Stimulated activated CD8-positive, alpha-beta memory T cell treated with anti-CD3 and anti-CD28 coated beads, Interleukin-15, amount 100 ng/mL, for 4 hours (primary cell): ENCODE measurements at places on chromosomes 11 and 22.

DNA sequence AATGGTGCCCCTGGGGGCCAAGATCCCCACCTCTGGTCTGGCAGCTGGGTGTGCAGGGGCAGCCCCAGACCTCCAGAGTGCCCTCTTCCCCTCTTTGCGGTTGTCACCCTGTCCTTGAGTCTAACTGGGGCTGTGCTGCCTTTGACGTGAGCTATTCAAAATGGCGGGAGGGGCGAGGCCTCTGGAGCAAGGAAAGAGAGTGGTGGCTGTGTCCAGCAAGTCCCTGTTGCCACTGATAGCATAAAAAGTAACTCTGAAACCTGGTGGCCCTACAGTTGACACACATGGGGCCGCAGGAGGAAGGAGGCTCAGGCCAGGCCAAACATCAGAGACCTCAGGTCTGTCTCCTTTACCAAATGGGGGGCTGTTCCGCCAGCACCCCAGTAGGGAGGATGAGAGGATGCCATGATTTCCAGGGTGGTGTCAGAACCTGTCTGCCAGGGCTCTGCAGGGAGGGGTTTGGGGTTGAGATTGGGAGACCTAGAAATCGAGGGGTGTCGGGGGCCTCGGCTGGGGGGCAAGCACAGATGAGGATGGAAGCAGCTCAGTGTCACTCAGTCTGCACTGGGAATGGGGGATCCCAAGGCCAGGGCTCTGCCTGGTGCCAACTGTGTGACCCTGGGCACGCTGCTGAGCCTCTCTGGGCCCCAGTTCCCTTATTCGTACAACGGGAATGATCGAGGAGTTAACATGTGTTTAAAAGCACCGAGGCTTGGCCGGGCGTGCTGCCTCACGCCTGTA, 49.2 kb upstream of the KCNQ1OT1 start:
- DNase-seq: no peak

GRCh38 chr22:19177164-19178064, 1.1 kb downstream of the SLC25A1 start:
- DNase-seq: no peak

DNA sequence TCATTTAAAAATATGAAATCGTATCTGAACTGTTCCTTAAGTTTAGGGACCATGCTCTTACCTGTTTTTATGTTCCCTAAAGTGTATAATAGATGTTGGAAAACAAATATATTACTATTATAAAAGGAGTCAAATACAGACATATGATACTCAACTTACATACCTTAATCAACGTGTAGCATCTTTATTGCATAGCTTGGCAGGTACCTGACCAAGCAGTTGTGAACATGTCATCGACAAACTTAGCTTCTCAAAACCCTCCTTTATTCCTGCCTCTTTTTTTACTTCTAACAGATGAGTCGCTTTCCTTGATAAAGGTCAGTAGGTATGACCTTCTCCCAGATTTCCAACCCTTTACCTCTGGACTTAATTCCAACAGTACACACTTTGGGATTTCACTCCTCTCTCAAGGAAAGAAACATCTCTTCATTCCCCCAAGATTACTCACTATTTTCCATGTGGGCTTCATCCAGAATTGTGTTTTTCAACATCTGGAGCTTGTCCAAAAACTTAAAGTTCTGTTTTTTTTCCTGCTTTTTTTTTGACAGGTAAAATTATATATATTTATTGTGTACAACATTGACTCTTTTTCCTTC, 11.9 kb downstream of the HIPK3 start:
- DNase-seq: no peak

- no peak for DNase-seq
Measured at GRCh38 chr11:47337229-47337924, 15.1 kb downstream of the MYBPC3 start.

GRCh38 chr11:62149986-62150886, 26.4 kb downstream of the INCENP start:
- DNase-seq: no peak

DNA sequence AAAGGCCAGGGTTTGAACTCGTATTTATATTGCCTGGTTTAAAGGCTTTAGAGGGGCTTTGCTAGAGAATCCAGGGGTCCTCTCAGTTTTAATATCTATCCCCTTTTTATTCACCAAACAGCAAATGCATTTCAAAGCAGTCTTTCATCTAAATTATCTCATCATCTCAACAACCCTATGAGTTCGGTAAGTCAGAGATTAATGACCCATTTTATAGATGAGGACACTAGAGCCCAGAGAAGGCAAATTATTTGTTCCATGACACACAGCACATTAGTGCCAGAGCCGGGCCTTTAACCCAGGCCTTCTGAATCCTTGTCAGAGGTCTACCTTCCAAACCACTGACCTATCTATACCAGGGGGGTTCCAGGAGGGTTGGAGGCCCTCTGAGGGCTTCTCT, 16.8 kb upstream of the YWHAH start:
- no peak for DNase-seq

- DNase-seq: no peak
Measured at GRCh38 chr11:122717264-122717867, 61.8 kb downstream of the UBASH3B start.

DNA sequence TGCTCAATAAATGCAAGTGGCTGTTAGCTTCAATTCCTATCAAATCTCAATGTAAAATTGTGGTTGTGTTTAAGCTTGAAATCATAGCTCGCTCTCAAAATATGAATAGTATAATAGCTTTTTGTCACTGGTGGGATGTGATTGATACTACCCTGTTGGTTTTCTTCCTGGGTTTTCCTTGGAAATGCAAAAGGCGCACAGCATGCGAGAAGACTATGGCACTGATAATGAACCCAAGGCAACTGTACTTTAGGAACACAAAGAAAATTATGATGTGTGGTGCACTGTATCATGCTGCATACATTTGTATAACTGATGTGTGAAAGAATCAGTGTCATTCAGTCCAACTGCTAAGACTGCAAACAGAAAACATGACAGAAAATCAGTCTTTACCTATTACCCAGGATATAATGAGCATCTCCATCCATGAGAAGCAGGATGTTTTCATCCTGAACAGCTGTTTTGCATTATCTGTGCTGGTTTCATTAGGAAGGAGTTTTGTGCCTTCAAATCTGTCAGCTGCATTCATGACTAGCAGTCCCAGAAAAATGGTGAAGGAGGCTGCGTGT, 101.2 kb downstream of the TRPC6 start:
- no peak for DNase-seq

DNA sequence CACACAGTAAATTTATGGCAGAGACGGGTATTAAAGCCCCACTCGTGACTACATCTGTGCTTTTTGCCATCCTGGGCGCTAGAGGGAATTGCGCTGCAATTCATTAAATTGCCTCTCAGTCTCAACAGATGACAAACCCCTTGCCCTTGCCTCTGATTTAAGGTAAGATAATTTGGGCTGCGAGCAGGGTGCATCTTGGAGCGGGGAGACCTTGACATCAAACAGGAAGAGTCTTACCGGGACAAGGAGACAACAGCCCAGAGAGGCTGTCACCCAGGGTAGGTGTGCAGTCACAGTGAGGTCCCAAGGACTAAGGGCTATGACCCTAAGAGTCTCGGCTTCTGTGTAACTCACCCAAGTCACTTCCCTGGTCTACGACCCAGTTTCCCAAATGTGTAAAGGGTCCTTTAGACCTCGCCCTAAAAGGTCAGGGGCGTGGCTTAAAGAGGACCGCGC, 449 bp upstream of the TOM1 start:
- peak; percentile 12 for DNase-seq

GRCh38 chr11:33509632-33510031, 191.0 kb downstream of the C11orf91 start:
- no peak for DNase-seq

DNA sequence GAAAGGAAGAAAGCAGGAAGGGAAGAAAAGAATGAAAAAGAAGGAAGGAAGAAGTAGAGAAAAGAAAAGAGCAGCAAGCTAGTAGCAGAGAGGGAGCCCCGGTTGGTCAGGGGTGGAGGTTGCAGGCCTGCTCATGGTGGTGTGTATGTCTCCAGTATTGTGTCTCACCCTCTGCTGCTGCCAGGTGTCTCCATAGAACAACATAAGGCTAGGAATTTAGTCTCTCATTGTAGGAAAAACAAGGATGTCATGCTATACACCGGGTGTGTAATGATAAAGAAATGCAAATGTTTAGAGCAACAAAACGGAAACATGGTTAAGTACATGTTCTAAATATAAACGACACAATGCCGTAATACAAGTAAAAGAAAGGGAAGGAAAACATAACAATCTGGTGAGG, 342.5 kb downstream of the NTM start:
- no peak for DNase-seq

DNA sequence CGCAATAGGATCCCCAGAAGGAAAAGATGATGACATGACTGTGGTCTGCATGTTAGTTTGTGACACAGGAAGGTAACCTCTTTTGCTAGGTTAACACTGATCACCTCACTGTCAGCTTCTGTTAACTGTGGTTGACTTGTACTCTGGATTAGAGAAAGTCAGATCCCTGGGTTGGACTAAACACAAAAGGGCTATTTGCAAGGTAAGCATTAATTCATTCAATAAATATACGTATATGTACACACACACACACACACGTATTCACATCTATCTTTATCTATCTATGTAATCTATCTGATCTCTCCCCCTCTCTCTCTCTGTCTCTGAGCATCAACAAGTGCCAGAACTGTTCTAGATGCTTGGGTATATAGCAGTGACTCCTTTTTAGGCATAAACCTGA, 136.1 kb upstream of the SNX19 start:
- no peak for DNase-seq

DNA sequence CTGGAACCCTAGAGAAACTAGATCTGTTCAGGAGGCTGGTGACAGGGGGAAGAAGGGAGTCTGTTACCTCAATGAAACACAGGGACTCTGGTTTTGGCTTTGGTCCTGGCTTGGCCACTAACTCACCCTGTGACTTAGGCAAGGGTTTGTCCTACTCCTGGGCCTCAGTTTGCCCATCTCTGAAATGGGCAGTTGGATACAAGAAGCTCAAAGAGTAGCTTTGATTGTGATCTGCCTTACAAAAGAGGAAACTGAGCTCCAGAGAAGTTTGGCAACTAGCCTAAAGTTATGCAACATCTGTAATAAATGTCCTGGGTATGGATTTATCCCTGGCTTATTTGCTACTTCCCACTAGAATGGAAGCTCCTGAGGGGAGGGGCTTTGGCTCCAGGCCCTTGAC, 24.0 kb upstream of the LMO1 start:
- DNase-seq: no peak

DNA sequence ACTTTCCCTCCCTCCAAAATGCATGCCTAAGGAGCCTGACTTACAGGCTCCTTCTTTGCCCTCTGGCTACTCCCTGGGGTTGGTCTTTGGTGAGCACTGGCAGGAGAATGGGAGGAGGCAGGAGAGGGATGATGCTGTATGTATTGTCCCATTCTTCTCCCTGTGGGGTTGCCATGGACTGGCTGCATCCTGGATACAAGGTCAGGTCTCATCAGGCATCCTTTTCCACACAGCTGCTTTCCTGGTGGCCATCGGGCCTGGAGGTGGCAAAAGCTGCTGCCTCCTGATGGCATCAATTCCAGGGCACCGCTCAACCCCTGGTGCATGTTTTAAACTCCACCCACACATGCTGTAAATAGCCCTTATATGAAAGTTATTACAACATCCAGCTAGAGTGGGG, 257.2 kb downstream of the ETS1 start:
- DNase-seq: no peak

DNA sequence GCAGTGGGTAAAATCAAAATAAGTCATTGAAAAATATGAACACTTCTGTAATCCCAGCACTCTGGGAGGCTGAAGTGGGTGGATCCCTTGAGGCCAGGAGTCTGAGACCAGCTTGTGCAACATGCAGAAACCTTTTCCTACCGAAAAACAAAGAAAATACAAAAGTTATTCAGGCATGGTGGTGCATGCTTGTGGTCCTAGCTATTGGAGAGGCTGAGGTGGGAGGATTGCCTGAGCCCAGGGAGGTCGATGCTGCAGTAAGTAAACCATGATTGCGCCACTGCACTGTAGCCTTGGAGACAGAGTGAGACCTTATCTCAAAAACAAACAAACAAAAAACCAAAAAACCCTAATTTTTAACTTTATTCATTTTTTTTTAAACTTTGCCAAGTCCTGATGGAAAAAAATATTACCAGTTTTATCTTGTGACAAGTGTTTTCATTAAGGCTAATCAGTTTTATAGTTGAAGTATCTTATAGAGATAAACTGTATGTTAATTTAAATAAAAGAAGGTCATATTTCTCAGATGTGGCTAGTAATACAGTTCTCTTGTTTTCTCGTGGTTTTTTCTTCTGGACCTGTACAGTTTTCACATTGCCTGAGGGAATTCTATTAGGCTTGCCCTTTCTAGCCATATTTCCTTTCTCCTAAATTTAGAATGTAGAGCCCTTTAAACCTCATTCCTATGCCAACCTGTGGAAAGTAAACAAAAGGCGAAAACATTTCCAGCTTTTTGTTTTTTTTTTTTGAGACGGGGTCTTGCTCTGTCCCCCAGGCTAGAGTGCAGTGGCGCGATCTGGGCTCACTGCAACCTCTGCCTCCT, 9.4 kb downstream of the HIPK3 start:
- no peak for DNase-seq

DNA sequence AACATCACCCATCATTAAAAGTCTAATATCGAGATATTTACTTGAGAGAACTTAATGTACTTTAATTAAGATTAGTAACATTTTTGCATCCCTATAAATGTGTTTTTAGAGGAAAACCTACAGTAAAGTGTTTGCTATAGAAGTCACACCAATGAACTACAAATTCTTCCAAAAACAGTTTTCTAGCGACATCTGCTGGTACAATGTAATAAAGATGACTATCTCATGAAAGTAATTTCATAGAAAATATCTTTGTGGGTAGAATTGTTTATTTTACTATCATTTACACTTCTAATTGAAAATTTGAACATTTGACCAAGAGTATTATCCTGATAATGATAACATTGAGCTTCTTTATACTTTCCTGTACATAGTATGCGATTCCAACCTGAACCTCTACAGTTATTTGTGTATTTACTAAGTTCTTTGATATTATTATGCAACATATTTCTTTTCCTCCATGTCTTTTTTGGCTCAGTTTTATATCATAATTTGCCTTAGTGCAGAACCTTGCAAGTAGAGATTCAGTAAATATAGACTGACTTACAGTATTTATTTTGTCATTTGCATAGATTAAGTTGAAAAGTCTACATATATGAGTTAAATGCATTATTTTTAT, 252.7 kb downstream of the TMEM135 start:
- no peak for DNase-seq

DNA sequence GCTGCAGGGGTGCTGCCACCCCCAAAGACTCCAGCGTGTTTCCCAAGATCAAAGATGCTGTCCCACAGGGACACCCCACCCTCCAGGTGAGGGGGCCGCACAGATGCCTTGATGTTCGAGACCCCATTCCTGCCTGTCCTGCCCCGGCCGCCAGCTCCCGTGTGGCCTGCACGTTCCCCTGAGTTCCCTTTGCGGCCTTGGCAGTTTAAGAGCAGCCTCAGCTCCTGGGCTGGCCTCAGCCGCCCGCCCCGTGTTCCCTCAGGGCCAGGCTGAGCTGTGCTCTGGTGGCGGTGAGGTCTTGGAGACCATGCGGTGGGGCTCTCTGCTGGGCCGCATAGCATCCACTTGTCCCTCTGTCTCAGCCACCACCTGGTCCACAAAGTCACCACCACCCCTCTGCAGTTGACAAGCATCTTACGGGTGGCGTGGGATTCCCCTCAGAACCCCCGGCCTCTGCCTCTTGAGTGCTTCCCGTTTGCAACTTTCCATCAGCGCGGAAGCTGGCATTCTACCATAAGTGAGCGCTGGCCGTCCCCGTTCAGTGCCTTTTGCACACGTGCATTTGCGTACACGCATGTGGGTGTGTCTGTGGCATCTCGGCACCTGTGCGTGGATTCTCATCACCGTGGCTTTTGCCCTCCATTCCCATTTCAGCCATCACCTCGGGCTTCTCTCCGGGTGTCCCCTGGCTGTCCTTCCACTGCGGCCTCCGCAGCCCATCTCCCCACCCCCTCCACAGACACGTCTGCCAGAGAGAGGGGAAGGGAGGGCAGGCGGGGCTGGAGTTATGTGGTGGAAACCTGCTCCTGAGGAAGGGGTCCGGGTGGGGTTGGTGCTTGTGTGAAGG, 35.9 kb downstream of the CTTN start:
- no peak for DNase-seq
